ENCODE measurements at places on chromosomes 16 and 17.
A peak's percentile ranks its signal among the peaks of the same experiment; 100 is the strongest.

DNA sequence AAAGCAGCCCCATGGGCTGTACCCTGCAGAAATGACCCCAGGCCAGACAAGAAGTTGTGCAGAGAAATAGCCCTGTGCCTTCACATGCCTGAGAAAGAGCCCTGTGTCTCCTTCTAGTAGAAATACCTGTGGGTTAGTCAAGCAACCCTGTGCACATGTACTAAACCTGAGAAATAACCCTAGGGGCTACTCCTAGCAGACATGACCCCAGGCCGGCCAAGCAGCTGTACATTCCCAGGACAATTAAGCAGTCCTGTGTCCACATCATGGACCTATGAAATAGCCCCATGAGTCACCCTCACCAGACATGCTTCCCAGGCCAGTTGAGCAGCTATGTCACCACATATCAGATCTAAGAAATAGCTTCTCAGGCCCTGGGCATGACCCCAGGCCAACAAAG, 519.7 kb upstream of the CA10 start:
- no peak for DNase-seq

DNA sequence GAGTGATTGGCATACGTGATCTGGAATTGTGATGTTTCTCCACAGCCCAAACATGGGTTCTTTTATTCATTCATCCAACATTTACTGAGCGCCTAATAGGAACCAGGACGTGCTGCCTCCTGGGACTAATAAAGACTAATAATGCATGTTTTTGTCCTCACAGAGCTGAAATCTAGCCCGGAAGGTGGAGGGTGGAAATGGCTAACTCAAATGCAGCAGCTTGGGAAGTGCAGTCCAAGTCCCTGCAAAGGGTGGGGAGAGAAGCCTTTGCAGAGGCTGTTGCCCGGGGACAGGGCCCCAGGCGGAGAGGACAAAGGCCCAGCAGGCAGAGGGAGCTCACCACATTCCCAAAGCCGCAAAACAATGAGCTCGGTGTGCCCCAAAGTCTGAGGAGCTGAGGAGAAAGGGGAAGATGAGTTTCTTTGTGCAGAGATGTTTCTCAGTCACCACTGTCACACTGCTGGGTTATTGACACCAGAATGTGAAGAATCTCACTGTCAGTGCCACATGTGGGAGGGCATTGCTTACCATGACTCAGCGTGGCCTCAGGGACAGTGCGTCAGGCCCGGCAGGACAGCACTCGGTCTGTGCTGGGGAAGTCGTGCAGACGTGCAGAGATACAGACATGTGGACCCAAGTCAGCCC, 118.2 kb upstream of the CHMP6 start:
- DNase-seq: no peak

GRCh38 chr17:80254396-80255251, 6.0 kb upstream of the RNF213 start:
- peak; percentile 68 for DNase-seq

- no peak for DNase-seq
Observed at GRCh38 chr16:46839986-46840443, 9.0 kb upstream of the C16orf87 start.

- peak; percentile 27 for DNase-seq
Observed at GRCh38 chr16:71526111-71526631, at the start of gene CHST4. CHST4 (plus strand) TSS chr16:71526426; CDS start chr16:71536678, 10,252 bp downstream.

DNA sequence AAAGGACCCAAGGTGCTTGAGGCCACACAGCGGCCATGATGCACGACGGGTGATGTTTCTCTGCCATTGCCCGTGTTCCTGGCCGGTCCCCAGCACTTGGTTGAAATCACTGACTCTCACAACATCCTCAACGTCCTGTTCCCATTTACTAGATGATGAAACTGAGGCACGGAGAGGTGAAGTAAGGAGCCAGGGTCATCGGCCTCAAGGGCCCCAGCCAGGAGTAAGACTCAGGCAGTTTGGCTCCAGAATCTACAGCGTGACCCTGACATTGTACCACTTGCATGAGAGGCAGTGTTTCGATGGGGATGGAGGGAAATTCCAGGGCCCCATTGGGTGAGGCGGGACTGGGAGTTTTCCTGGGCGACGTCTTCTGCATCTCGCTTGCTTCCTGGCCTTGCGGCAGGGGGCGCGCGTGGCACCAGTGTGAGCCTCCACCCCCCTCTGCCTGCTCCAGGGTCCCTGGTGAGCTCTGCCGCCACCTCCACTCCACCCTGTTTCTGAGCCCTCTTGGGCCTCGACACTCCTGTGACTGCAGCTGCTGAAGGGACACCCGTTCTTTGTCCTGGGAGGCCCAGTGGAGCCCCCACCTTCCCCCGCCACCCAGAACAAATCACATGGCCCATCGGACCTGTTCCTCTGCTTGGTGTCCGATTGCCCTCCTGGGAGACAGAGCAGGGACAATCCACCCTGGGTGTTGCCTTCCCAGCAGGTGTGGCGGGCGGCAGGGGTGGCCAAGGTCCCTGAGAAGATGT, 133.0 kb upstream of the GSE1 start:
- DNase-seq: no peak

- no peak for DNase-seq
Observed at GRCh38 chr17:54235571-54235970, 412.8 kb downstream of the KIF2B start.
